ENCODE measurements at places on chromosomes 16 and 17. TPM values are rescaled to one million over a fixed set of nuclear protein-coding genes. Genes with fewer than 3 reads are reported as not detected.
A peak's percentile ranks its signal among the peaks of the same experiment; 100 is the strongest.

- H3K27ac ChIP-seq, result no peak overlapping the region
- DNase-seq, result no peak
- peaks cover 77% of the 10 kb centered on the region for H3K36me3 ChIP-seq
- H3K27me3 ChIP-seq, result no peaks in the 10 kb centered on the region
- H3K4me1 ChIP-seq, result no peaks in the 10 kb centered on the region
Observed at GRCh38 chr17:32453370-32453769, 9.1 kb downstream of the PSMD11 start.

DNA sequence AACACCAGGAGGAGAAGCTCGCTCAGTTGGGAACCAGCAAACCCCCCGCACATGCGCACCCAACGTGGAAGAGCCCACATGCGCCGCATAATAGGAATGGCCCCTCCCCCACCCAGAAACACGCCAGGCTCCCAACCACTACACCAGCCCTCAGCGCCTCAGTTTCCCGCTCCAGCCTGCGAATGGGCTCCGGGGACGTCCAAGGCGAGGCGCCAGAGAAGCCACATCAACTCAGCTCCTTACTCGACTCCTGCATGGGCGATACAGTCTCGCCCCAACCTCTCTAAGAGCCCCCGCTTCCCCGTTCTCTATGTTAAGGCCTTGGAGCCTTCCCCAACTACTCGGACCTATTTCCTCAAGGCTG, 504 bp downstream of the SRSF1 start:
- H3K4me3 ChIP-seq, result peak overlapping the region; percentile 97
- no peaks in the 10 kb centered on the region for H3K27me3 ChIP-seq
- H3K27ac ChIP-seq, result peak overlapping the region; percentile 99

DNA sequence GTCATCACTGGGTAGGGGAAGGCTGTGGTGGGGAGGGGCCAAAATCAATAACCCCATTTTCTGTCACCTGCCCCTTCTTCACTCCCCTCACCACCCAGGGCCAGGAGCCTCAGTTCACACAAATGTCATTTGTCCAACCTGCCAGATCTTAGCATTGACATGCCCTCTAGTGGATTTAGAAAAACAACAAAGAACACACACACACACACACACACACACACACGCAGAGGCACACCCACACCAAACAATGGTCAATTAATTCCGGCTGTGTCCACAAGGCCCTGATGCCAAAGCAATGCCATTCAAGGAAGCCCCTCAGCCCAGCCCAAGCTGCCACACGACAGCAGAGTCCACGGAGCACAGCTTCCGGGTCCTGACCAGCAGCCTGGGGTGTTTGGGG, 68.4 kb downstream of the NOG start:
- no peak overlapping the region for H3K4me3 ChIP-seq
- H3K27ac ChIP-seq, result no peak overlapping the region
- DNase-seq, result no peak
- H3K36me3 ChIP-seq, result no peaks in the 10 kb centered on the region
- peaks cover 12% of the 10 kb centered on the region for H3K27me3 ChIP-seq
- H3K4me1 ChIP-seq, result no peaks in the 10 kb centered on the region

DNA sequence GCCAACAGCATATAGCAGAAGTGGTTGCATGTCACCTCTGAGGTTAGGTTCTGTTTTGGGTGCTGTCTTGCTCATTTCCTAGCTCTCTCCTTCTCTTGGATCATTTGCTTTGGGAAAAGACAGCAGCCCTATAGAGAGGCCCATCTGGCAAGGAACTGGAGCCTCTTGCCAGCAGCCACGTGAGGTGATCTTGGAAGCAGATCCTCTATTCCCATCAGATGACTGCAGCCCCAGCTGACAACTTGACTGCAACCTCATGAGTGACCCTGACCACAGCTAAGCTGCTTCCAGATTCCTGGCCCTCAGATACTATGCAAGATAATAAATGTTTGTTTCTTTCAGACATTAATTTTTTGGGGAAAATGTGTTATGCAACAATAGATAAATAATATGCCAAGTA, 213.3 kb upstream of the HS3ST4 start:
- no peak overlapping the region for H3K27ac ChIP-seq
- no peaks in the 10 kb centered on the region for H3K27me3 ChIP-seq
- no peak for DNase-seq
- no peaks in the 10 kb centered on the region for H3K4me1 ChIP-seq

- no peak for DNase-seq
- no peaks in the 10 kb centered on the region for H3K4me1 ChIP-seq
- no peak overlapping the region for H3K4me3 ChIP-seq
- H3K36me3 ChIP-seq, result no peaks in the 10 kb centered on the region
- H3K27me3 ChIP-seq, result no peaks in the 10 kb centered on the region
- no peak overlapping the region for H3K27ac ChIP-seq
Observed at GRCh38 chr16:54120846-54121480, 165.6 kb downstream of the IRX3 start.

DNAH9 gene
- total RNA-seq, result 4.6 TPM

MBTPS1 gene
- 82.3 TPM for total RNA-seq

NACA2 gene
- total RNA-seq, result not detected

METRN gene
- 20.7 TPM for total RNA-seq
